ENCODE measurements at places on chromosomes 3 and 15.

- DNase-seq, result no peak
These were observed 175.5 kb downstream of the CFAP20DC start for GRCh38 chr3:58874248-58874741.

DNA sequence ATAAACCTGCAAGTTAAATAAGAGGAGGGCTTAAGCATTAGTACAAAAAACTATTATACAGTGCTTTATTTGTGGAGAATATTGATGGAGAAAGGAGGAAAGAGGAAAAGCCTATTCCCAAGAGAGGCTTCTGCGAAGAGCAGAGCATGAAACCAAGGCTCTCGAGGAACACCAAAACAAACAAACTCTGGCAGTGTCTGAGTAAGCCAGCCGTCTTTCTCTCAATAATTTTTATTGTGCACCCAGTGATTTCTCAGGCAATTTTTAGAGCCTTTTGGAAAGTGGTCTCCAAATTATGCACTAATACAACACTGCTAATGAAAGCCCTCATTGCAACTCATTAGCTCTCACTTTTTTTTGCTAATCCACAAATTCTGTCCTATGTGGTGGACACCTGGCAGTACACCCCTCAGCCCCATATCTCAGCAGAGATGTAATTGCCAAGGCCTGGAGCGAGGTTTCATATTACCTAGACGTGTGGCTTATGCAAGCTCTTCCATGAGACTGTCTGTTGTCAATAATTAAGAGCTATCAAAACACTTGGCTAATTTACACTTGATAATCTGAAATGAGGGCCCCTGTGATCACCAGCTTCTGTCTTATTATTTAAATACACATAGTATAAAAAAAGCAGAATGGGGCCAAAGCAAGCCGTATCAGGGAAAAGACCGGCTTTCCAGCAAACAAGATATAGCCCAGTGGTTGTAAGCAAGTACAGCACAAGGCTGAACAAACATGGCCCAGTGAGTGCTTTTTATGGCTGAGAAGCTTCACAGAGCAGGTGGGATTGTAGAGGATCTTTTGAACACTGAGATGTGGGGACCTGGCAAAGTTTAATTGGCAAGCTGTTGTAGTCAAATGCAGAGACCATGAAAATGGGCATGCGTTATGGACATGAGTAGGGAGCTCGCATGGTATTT is 216.9 kb downstream of the ROBO2 start:
- no peak for DNase-seq

DNA sequence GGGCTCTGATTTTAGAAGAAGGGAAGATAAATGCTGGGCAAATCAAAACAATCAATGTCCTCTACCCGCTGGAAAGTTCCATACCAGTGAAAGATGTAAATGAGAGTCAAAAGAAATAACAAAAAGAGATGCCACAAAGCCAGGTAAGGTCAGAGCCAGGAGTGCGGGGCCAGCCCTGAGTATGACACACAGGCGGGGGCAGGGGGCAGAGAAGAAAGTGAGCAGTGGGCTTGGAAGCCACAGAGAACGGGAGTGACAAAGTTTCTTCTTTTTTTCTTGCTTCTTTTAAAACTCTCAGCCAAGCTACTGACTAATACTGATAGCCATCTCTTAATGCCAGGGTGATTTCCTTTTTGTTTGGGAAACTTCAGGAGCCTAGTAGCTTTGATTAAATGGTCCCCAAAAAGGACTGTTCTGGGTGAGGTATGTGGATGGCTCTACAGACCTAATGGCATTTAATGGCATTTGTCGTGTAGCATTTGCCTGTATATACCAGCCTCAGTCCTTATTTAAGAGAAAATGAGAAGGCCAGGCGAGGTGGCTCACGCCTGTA is 23.1 kb upstream of the TSEN2 start:
- no peak for DNase-seq

- no peak for DNase-seq
These were observed 11.8 kb downstream of the AAGAB start for GRCh38 chr15:67242708-67243111.

GRCh38 chr15:66950114-66950513 is 115.3 kb upstream of the SMAD3 start:
- DNase-seq, result no peak

GRCh38 chr15:87269566-87269965 is 987.0 kb downstream of the NTRK3 start:
- no peak for DNase-seq

DNA sequence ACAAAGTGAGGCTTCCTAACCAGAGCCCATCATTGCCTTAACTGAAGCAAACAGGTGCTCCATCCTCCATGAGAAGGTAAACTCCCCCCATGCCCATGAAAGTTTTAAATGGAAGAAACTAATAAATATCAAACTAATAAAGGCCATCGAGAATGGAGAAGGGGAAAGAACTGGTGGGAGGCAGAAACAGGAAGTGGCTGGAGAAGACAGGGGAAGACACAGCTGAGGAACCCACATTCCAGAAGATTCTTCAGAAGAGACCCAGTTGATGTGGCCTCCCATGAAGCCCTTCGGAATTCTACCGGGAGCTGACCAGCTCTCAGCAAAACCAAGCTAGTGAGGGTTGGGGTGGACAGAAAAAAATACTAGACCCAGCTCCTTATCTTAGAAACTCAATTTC is 41.6 kb downstream of the SH3BP5 start:
- no peak for DNase-seq

GRCh38 chr3:11238880-11239279 is 33.3 kb upstream of the ATG7 start:
- DNase-seq, result no peak

GRCh38 chr3:108406661-108407206 is 103.7 kb downstream of the MYH15 start:
- DNase-seq, result peak; percentile 46

- DNase-seq, result no peak
These were observed 138.3 kb downstream of the GSK3B start for GRCh38 chr3:119955972-119956371.

DNA sequence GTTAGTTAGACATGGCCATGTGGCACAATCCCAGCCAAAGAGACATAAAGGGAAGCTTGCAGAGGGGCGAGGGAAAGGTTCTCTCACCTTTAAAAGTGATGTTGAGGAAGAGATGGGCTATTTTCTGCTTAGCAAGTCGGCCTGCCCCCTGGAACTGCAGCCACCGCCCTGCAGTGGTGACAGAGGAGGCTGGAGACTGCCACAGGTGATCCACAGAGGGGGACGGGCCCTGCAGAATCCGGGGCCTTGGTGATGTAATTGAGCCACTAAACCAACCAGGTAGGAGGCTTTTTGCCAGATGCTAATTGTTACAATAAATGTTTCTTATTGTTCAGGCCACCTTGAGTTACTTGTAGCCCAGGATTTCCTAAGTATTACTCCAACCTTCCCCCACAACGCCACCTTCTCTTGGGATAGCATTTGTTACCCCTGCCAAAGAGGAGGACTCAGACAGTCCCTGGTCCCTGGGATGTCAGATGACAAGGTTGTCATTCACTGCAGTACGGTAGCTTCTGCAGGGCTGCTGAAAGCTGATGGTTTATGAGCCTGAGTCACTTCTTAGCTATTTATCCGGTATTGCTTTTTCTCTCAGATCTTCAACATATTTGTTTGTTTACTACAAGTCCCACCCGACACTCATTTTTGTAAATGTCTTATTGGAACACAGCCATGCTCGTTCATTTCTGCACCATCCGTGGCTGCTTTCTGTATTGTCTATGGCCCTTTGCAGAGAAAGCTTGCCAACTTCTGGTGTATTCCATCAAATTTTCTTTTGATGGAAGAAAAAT is 63.3 kb upstream of the SEC61A1 start:
- peak; percentile 35 for DNase-seq

DNA sequence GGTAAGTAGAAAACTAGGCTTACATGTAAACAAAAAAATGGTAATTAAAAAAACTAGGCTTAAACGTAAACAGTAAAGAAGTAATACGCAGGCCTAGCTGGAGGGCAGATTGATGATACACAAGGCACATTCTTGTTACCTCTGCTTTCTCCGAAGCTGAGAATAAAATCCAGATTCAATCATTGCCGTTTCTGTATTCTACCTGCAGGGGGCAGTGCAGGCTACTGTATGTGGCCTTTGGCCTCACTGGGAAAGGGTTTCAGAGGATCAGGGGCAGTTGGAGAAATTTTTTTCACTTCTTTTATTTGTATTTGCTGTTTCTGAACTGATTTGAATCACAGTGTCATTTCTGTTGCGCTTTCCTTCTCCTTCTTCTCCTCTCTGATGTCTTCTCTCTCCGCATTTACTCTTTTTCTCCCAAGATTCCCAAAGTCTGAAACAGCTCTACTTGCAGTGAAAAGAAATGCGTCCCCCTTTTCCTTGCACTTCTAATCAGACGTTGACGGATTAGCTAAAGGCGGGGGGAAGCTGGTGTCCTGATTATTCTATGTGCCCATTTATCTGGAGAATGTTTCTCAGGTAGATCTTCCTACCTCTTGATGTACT is 67.1 kb upstream of the MCTP2 start:
- DNase-seq, result peak; percentile 92

DNA sequence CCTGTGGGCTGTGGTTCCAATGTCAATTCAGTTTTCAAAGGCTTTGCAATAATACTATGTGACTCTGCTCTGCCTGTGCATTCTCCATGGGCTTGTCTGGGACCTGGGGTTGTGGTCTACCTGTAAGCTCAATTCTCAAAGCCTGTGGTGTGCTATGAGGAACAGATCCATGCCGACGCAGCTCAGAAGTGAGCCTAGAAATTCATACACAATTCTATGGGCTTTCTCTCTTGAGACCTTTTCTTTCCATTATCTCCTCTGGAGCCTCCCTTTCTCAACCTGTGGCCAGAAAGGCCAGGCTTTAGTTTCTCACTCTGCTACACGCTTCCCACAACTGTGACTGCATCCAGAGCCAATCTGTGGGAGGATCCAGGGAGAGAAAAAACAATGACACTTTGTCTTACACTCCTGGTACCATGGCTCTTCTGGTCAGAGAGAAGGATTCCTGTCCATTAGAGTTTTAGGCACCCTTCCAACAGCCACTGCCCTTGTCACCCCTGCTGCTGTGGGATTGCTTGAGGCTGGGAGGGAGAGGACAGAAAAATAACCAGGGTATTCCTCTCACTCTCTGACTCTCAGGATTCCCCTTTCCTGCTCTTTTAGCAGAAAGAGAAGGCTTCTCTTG is 34.1 kb upstream of the KLF13 start:
- peak; percentile 51 for DNase-seq

DNA sequence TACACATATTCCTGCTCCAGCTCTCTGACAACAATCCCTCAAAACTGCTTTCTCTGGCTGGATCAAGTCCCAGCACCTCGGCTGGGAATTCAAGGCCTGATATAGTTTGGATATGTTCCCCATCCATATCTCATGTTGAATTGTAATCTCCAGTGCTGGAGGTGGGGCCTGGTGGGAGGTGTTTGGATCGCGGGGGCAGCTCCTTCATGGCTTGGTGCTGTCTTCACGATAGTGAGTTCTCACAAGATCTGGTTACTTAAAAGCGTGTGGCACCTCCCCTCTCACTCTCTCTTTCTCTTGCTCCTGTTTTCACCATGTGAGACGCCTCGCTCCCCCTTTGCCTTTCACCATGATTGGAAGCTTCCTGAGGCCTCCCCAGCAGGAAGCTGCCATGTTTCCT is 47.4 kb upstream of the SYN2 start:
- no peak for DNase-seq

- DNase-seq, result no peak
These were observed 76.5 kb downstream of the CD200R1L start for GRCh38 chr3:112770032-112770626.

DNA sequence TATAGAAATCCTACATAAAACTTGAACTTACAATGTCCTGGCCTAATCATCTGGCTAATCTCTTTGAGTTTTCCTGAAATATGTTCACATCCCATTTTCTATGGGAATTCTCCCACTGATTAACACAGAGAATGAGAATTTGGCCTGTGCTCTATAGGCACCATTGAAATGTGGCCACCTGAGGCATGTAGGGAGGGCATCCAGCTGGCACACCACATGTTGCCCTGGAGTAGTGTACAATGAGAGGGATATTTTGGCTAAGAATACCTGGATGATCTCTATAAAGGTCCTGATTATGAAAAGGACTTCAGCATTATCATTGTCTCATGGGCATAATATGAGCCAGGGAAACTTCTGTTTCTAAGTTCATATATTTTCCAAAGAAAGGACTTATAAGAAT is 324.0 kb downstream of the ZBTB20 start:
- no peak for DNase-seq

GRCh38 chr3:15535732-15536131 is 14.2 kb upstream of the COLQ start:
- DNase-seq, result no peak

DNA sequence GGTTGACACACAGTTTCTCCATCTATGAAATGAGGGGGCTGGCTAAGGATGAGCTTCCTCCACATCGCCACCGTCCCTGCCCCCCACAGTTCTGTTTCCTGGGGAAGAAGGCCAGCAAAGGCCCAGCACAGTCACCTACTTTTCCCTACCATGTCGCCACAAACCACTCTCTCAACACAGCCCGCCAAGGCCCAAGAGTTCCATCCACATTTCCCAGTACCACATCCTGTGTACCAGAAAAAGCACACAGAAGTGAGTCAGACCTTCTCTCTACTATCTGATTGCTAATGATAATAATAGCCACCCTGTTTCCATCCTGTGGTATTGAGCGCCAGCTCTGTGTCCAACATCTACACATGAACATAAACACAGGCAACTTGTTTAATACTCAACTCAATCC is 30.3 kb upstream of the C15orf39 start:
- peak; percentile 53 for DNase-seq

- DNase-seq, result no peak
These were observed 52.0 kb downstream of the VPS8 start for GRCh38 chr3:184864000-184864399.

GRCh38 chr3:113468539-113468938 is 27.2 kb upstream of the CFAP44 start:
- no peak for DNase-seq

GRCh38 chr3:62833538-62833937 is 41.7 kb downstream of the CADPS start:
- DNase-seq, result no peak

DNA sequence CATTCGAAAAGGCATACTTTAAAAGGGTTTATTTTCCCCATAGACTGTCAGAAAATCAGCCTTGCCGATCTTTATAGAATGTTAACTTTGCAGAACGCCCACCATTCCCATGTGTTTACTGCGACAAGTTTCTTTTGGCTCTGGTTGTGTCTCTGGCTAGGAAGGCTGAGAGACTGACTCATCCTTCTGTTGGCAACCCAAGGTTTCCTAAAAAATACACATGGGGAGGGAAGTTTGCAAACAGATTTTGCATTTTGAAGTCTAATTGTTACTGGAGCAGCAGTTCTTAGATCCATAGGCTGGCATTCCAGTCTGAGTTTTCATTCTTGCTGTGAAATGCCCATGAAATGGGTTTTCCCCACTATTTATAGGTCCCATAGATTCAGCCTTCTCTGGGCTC is 37.9 kb upstream of the MINAR1 start:
- no peak for DNase-seq

GRCh38 chr15:78859971-78860719 is 12.5 kb upstream of the MORF4L1 start:
- DNase-seq, result peak; percentile 95

GRCh38 chr15:69454953-69455352 is 2.3 kb downstream of the RPLP1 start:
- DNase-seq, result no peak
